ENCODE measurements at places on chromosomes 11 and 22.

DNA sequence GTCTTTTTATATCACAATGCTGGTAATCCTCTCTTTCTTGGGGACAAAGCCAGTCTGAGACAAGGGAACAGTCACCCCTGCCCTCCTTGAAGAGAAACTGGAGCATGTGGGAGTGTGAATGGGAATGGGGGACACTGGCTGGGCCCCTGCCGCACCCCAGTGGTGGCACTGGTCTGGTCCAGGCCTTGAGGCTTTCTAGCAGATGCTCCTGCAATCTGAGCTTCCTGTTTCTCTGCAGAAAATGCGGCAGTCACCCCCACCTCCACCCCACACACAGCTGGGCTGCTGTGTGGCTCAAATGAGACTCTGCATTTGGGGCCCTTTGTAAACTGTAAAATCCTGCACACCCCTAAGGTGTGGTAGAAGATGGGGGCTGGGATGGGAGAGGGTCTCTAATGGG lies 6.6 kb upstream of the MARK2 start:
- DNase-seq, result no peak

DNA sequence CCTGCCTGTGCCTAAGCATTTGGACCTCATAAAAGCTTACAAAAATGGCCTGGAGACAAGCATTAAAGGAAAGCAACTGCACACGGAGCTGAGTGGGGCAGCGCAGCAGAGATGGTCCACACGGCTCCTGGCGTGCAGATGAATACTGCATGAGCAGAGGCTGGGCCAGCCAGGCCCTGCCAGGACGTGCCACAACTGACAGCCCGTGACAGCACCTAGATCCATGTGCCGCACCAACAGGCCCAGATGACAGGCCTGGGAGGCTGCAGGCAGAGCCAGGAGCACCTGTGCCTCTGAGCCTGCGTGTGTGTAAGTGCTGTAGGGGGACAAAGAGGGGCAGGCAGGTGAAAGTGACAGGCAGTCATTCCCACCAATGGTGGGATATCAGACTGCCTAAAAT lies 33.4 kb downstream of the MICAL3 start:
- DNase-seq, result no peak

DNA sequence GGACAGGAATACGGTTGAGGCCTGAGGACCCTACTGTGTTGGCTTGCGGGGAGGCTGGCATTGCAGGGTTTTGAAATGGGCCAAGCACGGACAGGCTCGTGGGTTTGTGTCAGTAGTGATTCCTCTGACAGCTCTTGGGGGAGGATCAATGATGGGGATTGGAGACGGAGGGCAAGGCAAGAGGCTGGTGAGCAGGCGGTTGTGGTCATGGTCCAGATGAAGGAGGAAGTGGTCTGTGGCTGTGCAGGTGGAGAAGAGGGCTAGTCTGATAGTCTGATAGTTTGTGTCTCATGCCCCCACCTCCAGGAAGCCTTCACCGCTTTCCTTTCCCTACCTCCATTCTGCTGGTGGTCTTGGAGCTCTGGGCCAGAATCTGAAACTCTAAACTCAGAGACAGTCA lies 3.0 kb downstream of the MAFF start:
- DNase-seq, result no peak

DNA sequence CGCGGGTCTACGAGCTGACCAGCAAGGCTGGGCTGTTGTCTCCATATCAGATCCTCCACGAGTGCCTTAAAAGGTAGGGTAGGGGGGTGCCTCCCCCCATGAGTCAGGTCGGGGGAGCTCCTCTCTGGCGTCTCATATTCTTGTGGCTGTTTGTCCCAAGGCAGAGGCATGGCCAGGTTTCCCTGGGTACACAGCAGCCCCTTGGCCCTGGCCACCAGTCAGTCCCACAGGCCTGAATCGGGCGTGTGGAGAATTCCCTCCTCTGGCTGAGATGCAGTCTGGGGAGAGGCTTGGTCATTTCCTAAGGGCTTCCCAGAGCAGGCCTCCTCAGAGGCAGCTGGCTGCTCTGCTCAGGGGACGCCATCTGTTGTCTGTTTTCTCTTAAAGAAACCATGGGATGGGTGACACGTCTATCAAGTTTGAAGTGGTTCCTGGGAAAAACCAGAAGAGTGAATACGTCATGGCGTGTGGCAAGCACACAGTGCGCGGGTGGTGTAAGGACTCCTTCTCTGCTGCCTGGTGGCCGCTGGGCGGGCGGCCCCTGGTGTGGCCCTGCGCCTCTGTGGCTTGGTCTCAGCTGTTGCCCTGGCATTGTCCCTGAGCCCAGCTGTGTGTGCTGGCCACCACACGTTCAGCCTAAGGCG lies 9.6 kb upstream of the RANBP1 start:
- DNase-seq, result peak; percentile 50

- peak; percentile 47 for DNase-seq
These were observed 18.0 kb downstream of the LSP1 start for GRCh38 chr11:1870721-1871466.

DNA sequence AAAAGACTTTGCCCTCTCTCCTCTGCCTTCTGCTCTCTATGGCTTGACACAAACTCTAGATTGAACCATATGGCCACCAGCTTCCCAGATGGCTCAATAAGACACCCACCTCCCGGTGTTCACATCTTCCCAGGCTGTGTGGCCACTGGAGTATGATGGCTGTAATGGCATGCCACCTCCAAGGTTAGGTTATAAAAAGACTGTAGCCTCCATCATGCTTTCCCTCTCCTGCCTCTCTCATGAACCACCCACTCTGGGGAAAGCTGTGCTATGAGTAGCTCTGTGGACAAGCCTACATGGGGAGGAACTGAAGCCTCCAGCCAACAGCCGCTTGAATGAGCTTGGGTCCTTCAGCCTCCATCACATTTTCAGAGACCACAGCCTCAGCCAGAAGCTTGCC lies 479.2 kb downstream of the MIAT start:
- no peak for DNase-seq

DNA sequence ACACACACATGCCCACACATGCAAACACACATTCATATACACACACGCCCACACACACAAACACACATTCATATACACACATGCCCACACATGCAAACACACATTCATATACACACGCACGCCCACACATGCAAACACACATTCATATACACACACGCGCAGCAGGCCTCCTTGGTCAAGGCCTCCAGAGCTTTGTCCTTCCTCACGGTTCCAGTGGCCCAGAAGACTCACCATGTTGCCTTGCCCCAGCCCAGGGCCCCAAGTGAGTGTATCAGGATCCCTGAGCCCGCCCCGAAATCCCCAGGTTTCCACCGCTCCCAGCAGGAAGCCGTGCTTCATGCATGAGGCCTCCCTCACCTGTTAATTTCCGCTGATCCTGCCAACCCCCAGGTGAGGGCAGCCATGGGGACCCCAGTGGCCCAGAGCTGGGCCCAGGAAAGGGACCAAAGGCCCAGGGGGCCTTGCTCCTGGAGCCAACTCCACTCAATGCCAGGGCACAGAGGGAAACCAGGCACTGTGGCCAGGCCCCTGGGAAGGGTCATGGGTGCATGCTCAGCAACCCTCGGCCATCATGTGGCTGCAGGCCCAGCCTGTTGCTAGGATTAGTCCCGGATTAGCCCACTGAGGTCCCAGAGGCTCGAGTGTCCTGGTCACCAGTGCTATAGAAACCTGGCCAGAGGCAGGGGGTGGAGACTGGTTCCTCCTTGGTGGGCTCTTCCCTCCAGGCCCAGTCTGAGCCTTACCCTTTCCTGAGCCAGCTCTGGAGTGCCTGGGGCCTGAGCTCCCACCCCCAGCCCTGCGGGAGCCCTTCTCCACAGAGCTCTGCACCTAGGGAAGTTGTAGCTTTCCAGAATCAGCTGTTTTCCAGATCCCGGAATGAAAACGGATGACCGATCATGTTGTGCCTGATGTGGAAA lies 34.4 kb downstream of the IGF2 start:
- no peak for DNase-seq

DNA sequence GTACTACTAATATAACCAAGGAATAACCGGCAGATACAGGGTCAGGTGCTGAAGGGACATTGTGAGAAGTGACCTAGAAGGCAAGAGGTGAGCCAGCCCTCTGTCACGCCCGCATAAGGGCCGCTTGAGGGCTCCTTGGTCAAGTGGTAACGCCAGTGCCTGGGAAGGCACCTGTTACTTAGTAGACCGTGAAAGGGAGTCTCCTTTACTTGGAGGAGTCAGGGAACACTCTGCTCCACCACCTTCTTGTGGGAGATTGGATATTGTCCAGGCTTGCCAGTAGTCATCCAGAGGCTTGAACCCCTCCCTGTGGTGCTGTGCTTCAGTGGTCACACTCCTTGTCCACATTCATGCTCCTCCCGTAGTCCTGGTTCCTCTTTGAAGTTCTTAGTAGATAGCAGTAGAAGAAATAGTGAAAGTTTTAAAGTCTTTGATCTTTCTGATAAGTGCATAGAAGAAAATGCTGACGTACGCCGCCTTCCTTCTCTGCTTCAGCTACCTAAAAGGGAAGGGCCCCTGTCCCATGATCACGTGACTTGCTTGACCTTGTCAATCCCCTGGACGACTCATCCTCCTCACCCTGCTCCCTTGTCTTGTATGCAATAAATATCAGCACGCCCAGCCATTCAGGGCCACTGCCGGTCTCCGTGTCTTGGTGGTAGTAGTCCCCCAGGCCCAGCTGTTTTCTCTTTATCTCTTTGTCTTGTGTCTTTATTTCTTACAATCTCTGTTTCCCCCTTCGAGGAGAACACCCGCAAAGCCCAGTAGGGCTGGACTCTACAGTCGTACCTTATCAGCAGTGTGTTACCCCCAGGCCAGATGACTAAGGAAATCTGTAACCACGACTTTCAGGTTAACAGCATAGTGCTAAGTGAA lies 6.1 kb downstream of the NUP50 start:
- DNase-seq, result no peak

DNA sequence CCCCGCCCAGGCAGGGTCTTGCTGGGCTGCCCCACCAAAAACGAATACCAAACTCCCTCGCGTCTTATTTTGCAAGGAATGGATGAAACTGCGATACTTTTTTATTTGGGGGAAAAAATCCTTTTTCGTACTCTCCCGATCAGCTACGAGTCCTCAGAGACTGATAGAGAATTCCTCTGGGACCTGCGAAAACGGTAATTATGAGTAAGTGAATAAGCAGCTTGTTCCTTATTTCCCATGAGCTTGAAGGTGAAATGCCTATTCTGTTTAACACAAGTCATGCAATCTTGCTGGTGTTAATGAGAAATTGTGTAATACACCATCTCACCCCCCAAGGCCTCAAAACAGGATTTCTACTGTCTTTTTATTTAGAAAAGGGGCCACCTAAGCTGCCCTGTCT lies 5.5 kb downstream of the GRK3 start:
- DNase-seq, result no peak

DNA sequence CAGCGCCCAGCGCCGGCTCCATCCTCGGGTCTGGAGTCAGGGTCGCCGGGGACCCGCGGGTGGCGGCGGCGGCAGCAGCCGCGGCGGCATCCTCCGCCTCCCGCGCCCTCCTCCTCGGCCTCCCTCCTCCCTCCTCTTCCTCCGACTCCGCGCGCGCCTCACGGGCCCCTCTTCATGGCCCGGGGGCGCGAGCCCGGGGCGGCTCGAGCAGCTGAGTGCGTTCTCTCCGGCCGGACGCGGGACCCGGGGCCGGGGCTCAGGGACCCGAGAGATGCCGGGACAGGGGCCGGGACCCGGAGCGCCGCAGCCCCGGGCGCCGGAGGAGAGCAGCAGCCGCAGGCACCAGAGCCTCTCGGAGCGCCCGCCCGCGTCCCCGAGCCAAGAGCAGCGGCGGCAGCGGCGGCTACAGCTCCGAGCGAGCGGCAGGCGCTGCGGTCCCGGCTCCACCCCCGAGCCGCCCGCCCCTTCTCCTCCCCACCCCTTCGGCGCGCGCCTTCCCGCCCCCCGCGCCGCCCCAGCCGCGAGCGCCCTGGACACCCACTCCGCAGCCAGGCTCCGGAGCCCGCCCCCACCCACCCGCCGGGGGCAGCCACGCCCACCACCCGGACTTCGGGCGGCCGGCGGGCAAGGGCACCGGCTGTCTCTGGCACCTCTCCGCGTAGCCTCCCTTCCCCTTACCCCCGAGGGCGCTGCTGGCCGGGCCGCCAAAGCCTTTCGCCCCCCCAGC lies at the start of gene CHST1:
CHST1 (minus strand) TSS at position 417 of the 727 bp plus-strand sequence. CDS start 14,699 bp downstream, outside the sequence.
- peak; percentile 56 for DNase-seq

- DNase-seq, result no peak
These were observed 118.1 kb downstream of the ETS1 start for GRCh38 chr11:128469220-128469619.

DNA sequence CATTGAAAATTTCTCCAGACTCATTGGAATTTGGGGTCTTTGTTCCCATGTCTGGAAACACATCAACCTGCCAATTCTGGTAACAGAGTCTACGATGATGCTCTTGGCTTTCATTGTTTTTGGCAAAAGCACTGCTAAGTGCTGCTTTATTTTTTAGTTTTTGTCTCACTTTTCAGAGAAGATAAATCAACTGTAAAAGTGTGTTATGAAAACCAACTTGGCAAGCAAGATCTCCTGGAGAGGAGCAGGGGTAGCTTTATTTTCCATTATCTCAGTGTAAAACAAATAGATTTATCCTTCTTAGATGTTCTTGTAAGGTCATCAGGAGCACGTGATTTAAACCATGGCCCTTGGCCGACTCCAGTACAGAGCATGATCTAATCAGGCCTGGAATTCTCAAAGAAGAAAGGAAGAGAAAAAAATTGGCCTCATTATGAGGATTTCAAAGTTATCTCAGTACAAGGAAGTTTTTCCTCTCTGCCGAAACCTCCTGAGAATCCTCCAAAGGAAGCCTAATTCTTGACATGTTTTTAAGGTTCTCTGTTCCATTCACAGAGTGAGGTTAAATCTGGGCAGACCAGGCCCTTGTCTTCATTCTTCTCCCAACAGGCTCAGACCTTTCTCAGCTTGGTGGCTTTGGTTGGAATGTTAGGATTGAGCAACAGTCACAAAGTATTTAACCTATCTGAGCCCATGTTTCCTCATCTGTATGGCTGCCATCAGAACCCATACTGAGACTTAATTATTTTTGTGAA lies 16.4 kb upstream of the PAMR1 start:
- DNase-seq, result no peak

- no peak for DNase-seq
These were observed 9.0 kb upstream of the PLAAT2 start for GRCh38 chr11:63572026-63572688.

DNA sequence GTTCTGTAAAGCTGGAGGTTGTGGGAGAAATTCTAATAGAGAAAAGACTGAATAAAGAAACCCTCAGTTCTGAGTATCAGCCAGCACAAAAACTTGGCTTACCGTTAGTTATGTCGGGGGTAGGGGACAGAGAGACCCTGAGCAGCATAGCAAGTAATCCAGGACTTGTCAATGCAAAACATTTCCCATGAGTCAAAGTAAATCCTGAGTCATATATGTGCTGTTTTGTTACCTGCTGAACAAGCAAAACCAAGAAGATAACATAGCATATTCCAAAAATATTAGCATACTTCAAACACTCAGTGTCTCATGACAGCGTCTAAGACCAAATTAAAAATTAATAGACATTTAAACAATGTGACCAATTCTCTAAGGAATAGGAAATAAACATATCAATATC lies 75.1 kb upstream of the LUZP2 start:
- DNase-seq, result no peak

- DNase-seq, result no peak
These were observed 54.9 kb downstream of the ZC3H12C start for GRCh38 chr11:110147962-110148709.

DNA sequence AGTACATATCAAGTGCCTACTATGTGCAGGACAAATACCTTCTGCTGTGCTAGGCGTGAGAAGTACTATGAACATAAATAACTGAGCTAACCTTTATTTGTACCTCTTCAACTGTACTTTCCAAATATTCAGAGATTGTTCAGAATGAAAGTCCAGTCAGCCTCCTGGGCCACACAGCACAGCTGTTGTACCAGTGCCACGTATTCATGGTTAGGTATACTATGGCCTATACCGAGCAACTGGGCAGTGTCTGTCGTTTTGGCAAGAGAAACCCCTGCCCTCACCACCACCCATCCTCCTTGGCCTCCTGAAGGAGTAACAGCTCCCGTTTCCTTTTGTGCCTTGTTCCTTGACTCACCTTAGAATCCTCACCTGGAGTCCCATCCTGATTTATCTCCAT lies 53.0 kb downstream of the RASSF10 start:
- no peak for DNase-seq
